KBM-7 (cell line): ENCODE measurements at places on chromosomes 3 and 15.

DNA sequence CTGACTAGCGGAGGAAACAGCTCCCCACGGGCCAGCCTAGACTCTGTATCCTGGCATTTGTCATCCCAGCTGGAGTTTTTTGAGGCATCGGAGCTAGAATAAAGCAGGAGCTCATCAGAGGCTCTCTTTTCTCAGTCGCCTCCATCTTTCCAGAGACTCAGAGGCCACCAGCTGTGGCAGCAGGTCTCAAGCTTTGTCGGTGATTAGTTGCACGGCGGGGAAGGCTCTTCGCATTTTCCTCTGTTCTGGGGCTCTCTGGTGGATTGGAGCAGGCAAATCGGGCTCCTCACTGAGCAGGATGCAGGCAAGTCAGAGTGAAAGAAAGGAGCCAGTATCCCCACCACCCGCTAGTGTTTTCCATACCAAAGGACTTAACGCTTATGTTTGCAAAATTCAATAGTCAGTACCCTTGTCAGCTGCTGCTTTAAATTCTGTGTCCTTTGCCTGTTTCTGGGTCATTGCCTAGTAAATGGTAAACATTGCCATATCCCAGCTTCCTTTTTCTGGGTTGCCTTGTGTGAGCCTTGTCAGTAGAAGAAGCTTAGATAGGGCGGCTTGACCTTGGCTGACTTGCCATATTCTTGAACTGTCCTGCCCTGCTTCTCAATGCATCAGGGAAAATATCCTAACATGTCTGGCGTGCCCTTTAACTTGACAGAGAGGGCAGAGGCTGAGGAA is 127.1 kb downstream of the PTPRG start:
- DNase-seq, result no peak

DNA sequence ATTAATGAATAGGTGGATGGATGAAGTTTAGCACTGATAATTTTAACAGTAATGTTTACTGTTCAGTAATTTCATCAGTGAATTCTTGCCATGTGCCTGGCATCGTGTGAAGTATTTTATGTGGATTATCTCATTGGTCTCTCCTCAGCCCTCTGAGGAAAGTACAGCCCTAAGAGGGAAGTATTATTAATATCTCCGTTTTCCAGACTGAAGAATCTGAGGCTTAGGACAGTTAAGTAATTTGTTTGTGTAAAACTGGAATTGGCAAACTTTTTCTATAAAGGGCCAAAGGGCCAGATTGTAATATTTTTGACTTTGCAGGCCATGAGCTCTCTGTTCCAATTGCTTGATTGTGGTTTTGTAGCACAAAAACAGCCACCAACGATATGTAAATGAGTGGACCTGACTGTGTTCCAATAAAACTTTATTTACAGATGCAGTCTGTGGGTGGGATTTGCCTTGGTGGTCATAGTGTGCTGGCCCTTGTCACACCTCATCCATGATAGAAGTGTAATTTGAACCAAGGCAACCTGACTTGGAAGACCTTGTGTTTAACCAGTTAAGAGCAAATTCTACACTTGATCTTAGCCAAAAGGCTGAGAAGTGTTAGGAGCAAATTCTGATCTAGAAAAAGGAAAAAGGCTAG is 255.3 kb downstream of the FEZF2 start:
- DNase-seq, result no peak

- no peak for DNase-seq
Measured at GRCh38 chr3:42746455-42747450, 26.3 kb downstream of the CCDC13 start.

GRCh38 chr3:72060447-72061034 is 275.6 kb upstream of the PROK2 start:
- no peak for DNase-seq

DNA sequence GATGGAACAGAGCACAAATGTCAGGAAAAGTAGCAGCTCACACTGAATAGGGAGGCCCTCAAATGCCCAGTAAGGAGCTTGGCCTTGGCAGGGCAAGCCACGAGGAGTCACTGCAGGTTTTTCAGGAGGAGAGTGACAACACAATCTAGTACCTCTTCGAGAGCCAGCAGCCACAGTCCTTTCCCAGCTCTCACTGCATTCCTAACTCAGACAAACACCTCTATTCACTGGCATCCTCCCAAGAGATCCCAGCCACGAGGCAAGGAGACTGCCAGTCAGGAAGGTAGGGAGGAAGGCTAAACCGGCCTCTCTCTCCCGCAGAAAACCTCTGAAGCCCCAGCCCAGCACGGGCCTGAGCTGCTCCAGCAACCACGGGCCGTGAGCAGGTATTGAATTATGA is 146.0 kb upstream of the SMAD3 start:
- no peak for DNase-seq

DNA sequence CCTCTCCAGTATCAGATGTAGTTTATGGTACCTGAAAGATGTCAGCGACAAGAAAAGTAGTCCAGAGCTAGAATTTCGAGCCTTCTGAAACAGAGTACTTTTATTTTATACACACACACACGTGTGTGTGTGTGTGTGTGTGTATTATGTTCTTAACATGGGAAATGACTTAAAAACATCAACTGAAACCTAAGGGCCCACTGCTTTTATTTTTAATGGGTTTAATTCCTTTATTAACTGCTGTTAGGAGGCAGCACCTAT is 1.9 kb downstream of the TCF12 start:
- DNase-seq, result no peak

- DNase-seq, result no peak
Measured at GRCh38 chr15:39285663-39286062, 295.2 kb upstream of the THBS1 start.

- DNase-seq, result no peak
Measured at GRCh38 chr15:75739791-75740190, 27.1 kb upstream of the CSPG4 start.

DNA sequence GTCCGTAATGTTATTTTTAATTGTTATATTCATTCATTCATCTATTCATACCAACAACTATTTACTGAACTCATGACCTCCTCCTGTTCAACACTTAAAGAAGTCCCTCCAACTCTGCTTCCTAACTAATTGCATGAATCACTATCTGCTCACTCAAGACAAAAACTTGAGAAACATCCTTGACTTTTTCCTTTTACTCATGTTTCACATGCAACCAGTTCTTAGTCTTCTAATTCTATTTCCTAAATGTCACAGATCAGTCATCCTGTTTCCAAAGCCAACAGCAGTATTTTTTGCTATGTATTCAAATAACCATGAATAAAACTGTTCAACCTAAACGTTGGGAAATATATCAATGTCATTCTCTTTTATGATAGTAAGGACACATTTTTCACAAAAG is 124.6 kb upstream of the GBE1 start:
- no peak for DNase-seq

- DNase-seq, result no peak
Measured at GRCh38 chr3:183845090-183845489, 19.7 kb upstream of the MAP6D1 start.

DNA sequence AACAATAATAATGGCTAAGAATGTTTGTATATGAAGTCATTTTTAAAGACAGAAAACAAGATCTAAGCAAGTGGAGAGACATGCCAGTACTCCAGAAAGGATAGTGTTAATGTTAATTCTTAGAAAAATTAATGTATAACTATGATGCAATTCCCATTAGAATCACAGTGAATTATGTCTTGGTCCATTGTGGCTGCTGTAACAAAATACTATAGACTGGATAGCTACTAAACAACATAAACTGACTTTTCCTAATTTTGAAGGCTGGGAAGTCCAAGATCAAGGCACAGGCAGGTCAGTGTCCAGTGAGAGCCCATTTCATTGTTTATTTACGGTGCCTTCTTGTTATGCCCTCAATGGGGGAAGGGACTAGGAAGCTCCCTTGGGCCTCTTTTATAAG is 32.7 kb upstream of the CSPG4 start:
- DNase-seq, result no peak
